ENCODE measurements at places on chromosomes 1 and 21.

DNA sequence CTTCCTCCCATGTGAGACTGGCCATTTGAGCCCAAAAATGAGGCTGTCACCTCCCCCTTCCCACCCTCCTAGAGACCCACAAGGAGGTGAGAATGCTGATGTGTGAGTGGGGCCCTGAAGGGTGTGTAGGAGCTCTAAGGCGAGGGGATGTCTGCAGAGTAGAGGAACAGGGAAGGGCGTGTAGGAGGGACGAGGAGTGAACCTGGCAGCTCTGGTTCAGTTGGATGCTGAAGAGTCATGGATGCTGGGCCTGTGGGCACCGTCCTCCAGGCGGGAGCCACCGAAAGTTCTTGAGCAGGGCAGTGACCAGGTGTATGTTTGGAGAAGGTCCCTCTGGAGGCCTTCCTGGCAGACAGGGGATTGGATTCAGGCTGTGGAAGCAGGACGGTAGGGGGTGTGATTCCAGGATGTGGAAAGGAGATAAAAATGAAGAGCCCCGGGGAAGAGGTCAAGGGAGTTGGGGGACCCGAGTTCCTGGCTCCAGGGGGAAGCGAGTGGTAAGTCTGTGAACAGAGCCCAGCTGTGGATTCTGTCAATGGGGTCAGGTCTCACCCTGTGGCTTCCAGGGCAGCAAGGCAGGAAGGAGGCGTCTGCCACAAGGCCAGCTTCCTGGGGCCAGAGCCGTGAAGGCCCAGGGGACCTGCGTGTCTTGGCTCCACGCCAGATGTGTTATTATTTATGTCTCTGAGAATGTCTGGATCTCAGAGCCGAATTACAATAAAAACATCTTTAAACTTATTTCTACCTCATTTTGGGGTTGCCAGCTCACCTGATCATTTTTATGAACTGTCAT, 7.9 kb downstream of the SAMD11 start:
- DNase-seq, result peak; percentile 57

DNA sequence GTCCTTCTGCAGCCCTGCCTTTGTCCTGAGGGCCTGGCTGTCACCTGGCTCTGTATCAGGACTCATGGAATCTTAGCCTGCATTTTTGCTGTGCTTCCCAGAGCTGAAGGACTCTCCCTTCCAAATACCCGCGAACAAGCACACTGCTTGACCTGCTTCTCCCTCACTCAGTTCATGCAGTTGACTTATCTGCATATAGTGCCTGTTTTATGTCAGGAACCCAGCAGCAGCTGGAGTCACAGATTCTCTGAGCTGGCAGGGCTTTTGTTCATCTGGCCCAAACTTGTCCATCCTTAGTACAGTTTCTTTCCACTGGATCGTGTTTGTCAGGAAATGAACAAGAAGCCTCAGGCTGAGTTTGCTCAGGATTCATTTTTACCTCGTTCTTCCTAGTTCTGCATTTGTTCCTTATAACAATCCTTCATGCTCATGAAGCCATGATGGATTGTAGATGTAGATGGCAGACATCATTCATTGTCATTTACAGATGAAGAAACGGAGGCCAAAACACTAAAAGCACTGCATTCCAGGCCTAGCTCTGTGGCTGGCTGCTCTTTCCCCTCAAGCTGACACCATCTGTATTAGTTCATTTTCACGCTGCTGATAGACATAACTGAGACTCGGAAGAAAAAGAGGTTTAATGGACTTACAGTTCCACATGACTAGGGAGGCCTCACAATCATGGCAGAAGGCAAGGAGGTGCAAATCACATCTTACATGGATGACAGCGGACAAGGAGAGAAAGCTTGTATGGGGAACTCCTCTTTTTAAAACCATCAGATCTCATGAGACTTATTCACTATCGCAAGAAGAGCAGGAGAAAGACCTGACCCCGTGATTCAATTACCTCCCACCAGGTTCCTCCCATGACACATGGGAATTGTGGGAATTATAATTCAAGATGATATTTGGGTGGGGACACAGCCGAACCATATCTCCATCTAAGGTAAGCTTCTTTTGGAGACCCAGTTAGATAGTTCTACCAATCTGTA, 150.9 kb downstream of the HIVEP3 start:
- no peak for DNase-seq

DNA sequence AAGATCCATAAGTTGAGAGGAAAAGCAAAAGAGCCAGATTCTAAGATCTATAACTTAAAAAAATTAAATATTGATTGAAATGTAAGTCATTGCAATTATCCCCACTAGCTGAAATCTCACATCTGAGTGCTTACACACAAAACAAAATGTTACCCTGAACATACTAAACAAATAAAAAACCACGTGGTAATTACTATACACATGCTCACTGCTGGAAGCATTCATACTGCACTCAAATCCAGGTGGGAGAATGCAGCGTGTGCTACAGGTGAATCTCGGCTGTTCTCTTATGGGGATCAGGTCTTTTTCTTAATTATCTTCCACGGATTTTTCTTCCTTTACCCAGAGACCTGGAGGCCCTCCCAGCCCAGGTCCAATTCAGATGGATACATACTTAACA, 74.3 kb downstream of the SDC3 start:
- DNase-seq, result no peak

DNA sequence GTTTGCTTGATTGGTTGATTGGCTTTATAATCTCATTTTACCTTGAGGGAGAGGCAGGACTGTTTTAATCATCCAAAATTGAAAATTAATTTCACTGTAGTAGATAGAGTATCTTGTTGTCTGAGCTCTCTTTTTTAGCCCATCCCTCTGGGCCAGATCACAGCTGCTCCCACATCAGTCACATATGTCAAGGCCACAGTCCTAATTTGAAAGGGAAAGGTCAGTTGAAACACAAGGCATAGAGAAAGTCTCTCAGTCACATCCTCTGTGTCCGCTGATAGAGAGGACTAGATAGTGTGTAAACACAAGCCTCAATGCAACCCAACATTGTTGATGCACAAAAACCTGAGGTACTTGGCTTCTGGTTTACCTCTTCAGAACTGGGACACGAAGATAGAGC, 6.8 kb downstream of the C1orf74 start:
- DNase-seq, result no peak

DNA sequence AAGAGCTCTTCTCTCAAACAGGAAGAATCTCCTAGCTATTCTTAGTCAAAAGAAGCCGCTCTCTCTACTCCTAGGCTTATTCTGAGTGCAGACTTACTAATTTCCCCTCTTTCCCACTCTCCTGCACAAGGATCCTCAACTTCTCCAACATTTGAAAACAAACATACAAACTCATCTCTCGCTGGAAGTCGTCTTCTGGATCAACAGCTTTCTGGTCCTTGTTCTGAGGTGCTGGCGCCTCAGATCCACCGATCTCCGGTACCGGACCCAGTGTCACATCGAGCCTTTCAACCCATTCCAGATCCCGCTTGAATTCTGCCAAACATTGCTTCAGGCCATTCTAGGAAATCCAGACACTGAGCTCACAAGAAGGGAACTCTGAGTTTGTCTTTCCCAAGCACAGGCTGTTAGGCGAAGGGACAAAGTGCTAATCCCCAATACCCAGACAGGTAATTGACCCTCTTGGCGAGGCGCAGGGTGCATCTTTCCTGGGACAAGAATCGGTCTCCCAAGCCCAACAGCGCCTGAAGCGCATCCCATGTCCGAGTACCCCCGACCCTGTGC, 696 bp downstream of the EBNA1BP2 start:
- peak; percentile 55 for DNase-seq

DNA sequence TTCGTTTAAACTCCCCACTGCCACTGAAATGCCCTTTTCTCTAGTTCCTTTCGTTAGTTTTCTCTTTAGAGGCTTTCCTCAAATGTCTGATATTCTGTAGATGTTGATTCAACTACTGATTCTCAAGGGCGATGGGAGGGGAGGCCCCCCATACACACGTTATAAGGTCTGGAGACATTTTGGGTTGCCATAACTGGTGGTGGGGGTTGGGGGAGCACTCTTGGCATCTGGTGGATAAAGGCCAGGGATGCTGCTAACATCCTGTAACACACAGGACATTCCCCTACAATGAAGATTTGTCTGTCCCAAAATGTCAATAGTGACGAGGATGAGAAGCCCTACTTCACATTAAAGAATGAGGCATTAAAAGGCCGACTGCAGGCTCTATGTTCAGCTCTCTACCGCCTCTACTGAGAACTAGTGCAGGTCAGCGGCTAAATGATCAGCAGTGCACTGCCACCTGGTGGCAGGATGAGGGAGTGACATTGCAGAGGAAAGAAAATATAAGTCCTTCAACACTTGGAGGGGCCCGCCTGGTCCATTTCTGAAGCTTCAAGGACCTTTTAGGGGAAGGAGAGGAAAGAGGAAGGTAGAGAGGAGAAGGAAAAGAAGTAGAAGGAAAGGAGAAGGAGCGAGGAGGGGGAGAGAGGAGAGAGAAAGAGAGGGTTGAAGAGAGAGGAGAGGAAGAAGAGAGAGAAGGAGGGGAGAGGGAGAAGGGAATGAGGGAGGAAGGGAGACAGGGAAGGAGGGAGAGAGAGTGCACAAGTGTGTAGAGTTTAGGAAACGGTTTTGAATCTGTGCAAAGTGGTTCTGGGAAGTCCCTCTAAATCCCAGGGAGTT, 29.4 kb downstream of the ALG14 start:
- DNase-seq, result peak; percentile 95

DNA sequence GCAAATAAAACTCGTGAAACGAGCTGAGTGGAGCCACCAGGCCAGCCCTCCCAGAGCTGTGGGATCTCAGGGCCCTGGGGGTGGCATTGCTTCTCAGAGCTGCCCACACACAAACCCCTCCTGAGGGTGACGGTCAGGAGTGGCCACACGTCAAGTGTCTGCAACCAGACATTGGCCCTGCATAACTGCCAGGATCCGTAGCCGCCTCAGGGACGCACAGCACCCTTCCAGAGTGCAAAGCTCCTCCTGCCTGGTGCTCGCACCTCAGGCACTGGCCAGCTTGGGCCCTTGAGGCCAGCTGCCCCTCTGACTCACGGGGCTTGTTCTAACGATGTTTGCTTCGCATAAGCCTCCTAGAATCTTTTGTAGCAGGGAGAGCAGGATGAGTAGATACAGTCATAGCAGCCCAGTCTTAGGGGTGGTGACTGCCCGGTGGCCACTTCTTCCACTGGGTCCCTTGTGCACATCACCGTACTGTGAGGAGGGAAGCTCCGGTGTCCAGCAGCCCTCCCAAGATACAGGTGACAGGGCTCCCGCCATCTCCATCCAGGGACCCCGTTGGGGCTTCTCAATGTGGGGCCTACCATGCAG, 5.0 kb downstream of the WNT3A start:
- DNase-seq, result peak; percentile 43

DNA sequence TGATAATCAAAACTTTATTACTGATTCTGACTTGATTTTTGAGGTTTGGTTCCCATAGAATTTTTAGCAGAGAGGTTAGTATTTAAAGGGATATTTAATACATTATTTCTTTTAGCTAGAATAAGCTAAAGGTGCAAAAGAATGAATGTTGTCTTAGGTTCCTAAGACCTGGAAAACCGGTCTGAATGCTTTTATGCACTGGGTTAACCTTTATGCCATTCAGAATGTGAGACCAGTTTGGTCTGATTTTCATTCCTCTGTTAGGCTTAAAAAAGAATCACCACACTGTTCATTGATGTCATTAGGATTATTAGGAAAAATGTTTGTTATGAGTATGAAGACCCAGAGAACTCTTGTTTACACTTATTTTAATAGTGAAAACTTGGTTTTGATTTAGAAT, 30.1 kb downstream of the RAP1A start:
- no peak for DNase-seq

DNA sequence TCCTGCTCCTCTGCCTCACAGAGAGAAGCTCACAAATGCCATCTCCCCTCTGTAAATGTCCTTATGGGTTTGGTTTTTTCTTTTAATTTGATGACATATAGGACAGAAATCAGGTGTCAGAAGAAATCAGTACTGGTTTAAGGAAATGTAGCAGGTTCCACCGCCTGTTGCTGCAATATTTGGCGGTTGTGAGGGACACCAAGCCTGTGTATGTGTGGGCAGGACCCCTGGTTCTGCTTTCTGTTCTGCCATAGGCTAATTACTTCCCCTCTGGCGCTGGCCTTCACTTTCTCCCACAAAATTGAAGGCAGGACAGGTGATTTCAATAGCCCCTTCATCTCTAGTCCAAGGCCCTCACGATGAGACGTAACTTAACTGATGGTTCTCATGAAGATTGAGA, 69.2 kb downstream of the PRDM2 start:
- no peak for DNase-seq

- DNase-seq, result no peak
Observed at GRCh38 chr1:31609514-31610118, 7.9 kb upstream of the HCRTR1 start.

DNA sequence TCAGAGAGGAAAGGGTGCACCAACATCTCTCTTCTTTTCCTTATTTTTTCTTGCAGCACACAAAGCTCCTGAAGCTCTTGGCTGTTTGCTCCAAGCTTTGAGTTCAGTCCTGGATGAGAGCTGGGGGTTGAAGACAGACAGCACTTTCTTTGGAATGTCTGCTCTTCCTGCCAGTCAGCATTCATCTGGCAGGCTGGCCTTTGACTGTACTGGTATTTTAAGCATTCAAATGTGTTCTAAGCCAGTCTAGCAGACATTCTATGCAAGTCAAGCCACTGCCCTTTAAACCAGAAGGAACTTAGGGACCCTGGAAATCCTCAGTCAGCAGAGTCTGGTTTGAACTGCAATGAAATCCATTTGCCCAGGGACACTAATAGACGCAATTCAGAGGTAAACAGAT, 45.0 kb downstream of the XCL1 start:
- no peak for DNase-seq

GRCh38 chr1:1073743-1074587, at the start of gene RNF223:
Gene RNF223 (minus strand): TSS chr1:1074306. CDS start chr1:1072566, 1,740 bp downstream.
- no peak for DNase-seq

- DNase-seq, result peak; percentile 50
Observed at GRCh38 chr21:46093668-46094400, 4.1 kb upstream of the COL6A2 start.

GRCh38 chr1:155136748-155137147, 1.1 kb downstream of the SLC50A1 start:
- peak; percentile 51 for DNase-seq
